ENCODE measurements at places on chromosomes 11 and 22.

GRCh38 chr11:30128269-30128932 is 102.4 kb upstream of the FSHB start:
- no peak for DNase-seq

DNA sequence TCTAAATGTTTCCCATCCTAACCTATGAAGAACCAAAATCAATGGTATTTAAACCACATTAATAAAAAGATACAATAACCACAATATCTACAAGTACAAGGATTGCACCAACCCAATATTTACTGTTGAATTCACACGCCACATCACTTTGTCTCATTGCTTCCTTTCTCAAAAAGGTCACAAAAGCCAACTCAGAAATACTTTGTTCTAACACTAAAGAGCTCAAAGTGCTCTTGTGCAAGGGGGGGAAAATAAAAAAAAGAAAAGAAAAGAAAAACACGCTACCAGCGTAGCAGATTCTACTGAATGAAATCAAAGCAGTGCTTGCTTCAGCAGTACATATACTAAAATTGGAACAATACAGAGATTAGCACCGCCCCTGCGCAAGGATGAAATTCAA is 10.5 kb upstream of the ARHGAP32 start:
- DNase-seq = no peak

GRCh38 chr11:2982214-2982613 is 9.9 kb downstream of the NAP1L4 start:
- no peak for DNase-seq

DNA sequence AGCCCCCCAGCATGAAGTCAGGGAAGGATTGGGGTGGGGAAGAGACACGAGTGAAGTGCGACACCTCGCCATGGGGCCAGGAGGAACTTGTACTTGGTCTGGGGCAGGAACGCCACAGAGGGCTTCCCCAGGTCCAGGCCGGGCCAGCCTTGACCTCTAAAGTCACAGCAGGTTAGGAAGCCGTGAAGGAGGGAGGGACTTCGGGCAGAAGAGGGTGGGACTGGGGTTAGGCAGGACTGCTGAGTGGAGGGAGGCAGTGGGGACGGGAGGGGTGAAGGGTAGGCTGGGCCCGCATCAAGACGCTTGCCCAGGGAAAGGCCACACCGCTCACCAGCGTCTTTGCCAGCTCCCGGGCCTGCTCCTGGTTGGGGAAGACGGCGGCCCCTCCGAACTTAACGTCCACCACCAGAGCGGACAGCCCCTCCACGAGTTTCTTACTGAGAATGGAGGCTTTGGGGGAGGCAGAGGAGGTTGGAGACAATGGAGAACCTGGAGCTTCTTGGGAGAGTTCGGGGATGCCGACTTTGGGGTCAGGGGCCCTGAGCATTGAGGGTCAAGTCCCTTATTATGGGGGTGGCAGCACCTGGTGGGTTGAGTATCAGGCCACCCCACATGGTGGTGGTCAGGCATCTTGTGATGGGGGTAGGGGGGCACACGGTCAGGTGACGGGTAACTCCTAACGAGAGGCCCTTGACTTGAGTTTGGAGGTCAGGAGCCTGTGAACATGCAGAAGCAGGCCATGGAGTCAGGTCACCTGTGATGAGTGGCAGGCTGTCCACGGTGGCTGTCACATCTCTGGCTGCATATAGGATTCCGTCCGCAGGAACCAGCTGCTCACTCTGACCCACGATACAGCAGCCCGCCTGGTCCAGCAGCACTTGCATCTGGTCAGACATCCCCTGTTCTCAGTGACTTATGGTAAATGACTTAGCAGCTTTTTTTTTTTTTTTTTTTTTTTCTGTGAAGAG is 1.7 kb upstream of the SCO2 start:
- peak; percentile 35 for DNase-seq

GRCh38 chr11:134014511-134014910 is 54.4 kb upstream of the JAM3 start:
- no peak for DNase-seq

DNA sequence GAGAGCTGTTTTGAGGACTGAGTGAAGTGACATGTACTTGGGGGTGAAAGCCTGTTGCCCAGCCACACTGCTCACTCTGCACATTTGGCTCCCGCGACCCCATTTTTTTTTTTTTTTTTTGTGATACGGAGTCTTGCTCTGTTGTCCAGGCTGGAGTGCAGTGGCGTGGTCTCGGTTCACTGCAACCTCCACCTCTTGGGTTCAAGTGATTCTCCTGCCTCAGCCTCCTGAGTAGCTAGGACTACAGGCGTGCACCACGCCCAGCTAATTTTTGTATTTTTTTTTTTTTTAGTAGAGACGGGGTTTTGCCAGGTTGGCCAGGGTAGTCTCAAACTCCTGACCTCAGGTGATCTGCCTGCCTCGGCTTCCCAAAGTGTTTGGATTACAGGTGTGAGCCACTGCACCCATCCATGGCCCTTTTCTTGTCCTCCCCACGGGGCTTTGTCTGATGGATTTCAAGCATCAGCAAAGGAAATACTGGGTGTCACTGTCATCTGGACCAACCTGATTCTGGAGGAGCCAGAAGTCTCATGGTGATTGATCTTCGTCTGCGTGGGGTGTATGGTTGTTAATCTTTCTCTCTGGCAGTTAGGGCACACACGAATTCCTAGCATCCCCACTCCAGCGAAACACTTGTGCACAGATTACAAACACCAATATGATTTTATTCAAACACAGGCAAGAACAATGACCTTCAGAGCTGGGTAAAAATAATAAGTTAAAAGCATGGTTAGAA is 3.4 kb upstream of the UCP3 start:
- no peak for DNase-seq

GRCh38 chr11:119419246-119419645 is 3.7 kb downstream of the THY1 start:
- DNase-seq = no peak
